ENCODE measurements at places on chromosomes 16 and 17.

GRCh38 chr17:39219647-39220154, 6.0 kb downstream of the STAC2 start:
- no peak for DNase-seq

GRCh38 chr16:85674828-85675227, 13.9 kb downstream of the GINS2 start:
- no peak for DNase-seq

GRCh38 chr17:77736199-77736585, 222.3 kb upstream of the TNRC6C start:
- no peak for DNase-seq

- peak; percentile 63 for DNase-seq
Observed at GRCh38 chr16:15704545-15704987, 54.5 kb downstream of the NDE1 start.

DNA sequence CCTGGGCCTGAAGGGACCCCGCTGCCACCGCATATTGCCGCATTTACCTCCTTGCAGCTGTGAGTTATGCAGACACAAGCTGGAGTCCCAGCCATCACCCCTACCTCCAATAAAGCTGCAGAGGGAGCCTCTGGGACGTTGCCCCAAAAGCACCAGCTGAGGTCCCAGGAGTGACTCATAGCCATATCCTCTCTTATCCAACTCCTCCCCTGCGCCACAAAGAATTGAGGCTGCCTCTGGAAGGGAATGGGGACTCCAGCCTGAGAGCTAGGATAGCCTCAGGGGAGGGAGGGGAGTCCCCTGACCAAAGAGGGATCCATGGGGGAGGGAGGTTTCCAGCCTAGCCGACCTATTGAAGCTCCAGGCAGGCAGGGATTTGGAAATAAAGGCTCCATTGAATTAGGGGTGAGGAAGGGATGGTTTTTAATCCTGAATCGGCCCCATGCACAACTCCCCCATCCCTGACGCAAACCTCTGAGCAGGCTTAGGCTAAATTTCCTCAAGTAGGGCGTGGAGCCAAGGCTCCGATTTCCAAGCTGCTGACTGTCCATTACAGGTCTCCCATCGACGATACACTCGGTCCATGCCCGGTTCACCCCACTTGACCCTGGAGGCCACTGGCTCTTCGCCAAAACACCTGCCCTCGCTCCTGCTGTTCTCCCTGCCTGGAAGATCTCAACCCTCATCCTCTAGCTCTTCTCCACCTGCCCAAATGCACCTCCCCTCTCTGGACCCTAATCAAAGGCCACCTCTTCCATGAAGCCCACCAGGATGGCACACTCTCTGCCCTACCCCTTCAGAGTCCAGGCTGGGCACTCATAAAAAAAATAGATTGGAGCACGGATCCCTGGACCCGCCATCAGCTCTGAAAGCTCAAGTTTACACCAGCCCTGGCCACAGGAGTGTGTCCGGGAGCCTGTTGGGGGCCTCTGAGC, 27.5 kb downstream of the PIMREG start:
- DNase-seq, result no peak

DNA sequence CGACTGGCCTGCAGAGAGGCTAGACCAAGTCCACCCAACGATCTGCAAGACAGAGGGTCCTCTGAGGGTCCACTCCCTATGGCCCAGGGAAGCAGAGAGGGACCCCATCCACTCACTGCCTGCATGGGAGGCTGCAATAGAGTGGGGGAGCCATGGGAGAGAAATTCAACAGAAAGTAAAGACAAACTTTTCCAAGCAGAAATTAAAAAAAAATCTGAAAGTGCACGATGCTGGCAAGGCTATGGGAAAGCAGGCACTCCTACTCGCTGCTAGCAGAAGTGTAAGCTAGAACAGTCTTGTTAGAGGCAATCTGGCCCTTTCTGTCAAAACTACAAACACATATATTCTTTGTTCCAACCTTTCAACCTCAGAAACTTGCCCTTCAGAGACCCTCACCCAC, 85.4 kb downstream of the GAS7 start:
- DNase-seq, result no peak

- DNase-seq, result no peak
Observed at GRCh38 chr17:61209106-61209439, 190.6 kb upstream of the TBX2 start.

DNA sequence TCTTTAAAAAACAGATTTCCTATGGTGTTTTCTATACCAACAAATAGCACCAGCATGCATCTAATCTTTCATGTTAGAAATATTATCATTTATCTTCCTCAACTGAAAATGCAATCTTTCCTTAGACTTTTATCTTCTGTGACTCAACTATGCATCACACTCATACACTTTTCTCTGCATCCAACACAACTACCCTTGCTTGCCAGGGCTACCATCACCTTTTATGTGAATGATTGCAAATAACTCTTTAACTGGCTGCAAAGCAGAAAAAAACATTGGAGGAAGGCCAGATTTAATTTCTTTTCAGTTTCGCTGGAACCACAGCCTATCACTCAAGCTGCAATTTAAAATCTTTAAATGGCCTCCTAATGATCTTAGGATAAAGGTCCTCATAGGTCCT, 212.9 kb downstream of the CDH8 start:
- no peak for DNase-seq

DNA sequence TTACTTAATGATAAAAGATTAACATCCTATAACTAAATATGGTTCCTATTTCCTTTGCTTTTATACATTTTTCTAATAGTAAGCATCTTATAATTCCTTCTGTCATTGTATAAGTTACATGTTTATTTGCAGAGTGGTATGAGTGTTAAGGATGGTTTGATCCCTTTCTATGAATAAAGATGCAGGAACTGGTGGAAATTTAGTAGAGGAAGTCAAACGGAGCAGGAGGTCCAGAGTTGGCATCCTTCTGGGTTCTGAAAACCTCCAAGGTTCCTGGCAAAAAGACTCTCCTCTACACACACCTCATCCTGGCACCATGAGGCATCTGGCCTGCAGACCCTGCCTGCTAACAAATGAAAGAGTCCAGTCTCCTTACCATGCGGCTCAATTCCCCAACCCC, 296.8 kb downstream of the SOX9 start:
- DNase-seq, result no peak

GRCh38 chr17:27471321-27472269, 15.3 kb downstream of the KSR1 start:
- peak; percentile 59 for DNase-seq

DNA sequence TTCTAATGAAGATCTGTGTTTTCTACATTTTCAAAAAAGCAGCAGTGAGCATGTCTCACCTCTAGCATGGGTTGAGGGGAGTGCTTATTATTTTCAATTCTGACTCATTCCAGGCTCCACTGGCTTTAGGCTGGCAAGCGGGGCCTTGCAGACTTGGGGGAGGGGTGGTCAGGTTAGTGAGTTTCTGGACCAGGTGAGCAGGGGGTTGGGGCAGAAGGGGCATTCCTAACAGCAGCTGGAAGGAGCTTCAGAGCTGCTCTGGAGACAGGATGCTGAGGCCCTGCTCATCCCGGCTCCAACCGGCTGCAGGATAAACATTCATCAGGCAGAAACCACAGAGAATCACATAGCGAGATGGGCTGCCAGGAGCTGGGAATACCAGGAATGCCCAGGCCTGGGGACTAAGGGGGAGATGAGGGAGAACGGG, 10.5 kb upstream of the KRT19 start:
- no peak for DNase-seq

- no peak for DNase-seq
Observed at GRCh38 chr17:44359458-44360143, 4.1 kb downstream of the FAM171A2 start.

- DNase-seq, result no peak
Observed at GRCh38 chr16:85134789-85135142, 22.5 kb upstream of the CIBAR2 start.

DNA sequence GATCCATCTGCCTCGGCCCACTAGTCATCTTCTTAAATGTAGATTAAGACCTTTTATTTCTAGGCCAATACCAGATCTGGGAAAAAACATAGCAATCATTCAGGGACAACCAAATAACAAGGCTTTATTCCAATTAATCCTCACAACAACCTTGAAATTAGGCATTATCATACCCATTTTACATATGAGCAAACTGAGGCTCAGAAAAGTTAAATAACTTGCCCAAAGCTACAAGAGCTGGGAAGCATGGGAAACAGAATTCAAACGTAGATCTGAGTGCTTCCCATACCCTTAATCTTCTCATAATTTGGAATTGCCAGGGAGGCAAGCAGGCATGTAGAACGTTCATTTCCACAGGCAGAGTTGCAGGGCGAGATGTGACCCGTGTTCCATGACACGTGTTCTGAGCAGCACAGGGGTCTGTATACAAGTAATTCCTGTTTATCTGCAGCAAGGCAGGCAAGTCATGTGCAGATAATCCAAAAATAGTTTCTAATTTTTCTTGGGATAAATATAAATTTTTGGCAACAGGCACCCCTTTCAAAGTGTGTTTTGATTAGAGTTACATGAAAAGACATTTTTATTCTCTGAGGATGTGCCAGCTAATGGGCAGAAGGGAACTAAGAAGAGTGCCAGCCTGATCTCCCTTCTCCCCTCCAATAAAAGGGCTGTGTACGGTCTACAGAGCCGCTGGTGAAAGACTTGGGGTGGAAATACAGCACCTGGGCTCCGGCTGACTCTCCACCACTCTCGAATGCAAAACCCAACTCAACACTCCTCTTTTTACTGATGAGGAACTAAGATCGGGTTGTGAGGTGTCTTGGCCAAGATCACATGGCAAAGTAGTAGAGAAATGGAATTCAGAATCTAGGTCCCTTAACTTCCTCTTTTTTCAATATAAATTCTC, 27.7 kb upstream of the MYOCD start:
- no peak for DNase-seq

DNA sequence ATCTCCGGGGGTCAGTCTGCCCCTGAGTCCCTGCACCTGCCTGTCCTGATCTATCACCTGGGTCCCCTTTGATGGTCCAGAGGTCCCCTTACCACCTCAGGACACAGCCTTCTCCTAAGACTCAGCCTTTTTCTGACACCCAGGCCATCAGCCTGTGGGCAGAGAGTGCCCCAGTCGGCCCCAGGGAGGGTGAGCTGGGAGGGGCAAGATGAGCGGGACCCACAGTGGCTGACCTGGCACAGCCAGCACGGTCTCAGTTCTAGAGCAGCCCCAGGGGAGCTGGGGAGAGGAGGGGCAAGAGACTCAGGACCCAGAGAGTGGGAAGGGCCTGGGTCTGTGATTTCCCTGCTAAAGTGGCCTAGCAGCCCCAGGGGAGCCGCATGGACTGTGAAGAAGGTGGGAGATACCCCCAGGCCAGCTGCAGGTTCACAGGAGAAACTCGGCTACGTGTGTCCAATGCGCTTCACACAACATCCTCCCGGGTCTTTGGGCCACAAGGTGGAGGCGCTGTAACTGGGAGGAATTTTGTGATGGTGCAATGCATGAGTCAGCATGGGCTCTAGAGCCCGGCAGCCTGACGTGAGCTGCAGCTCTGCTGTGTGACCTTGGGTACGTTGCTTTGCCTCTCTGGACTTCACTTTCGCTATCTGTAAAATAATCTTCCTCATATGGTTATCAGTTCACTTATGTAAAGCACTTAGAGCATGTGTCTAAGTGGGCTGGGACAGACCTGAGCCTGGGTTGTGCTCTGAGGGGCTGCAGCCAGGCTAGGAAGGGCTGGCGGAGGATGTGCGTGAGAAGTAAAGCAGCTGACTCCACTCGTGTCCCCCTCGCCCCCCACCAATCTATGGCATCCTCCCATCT, 67.2 kb upstream of the LHX1 start:
- DNase-seq, result no peak

DNA sequence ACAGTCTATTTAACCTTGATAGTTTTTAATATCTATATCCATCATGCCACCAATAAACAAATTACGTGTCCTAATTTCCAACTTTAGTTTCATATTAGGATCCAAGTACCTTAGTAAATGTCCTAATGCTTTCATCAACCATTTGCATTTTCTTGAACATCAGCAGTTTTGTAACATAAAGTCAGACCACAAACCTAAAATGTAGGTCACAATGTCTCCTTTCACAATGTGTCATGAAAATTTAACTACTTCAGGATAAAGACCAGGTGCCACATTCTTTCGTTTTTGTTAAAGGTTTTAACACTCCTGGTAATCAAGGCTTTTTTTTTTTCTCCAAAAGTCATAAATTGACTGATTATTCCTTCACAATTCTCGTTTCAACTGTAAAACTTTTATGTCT, 310.7 kb upstream of the PMFBP1 start:
- no peak for DNase-seq

GRCh38 chr17:33522623-33523022, 229.5 kb upstream of the ASIC2 start:
- DNase-seq, result no peak

GRCh38 chr16:21703589-21704174, 39.9 kb downstream of the OTOA start:
- DNase-seq, result no peak

- no peak for DNase-seq
Observed at GRCh38 chr16:11833951-11834695, 17.2 kb downstream of the RSL1D1 start.

GRCh38 chr17:61201211-61201610, 198.4 kb upstream of the TBX2 start:
- no peak for DNase-seq

GRCh38 chr17:62968445-62968923, 2.4 kb downstream of the TANC2 start:
- no peak for DNase-seq

DNA sequence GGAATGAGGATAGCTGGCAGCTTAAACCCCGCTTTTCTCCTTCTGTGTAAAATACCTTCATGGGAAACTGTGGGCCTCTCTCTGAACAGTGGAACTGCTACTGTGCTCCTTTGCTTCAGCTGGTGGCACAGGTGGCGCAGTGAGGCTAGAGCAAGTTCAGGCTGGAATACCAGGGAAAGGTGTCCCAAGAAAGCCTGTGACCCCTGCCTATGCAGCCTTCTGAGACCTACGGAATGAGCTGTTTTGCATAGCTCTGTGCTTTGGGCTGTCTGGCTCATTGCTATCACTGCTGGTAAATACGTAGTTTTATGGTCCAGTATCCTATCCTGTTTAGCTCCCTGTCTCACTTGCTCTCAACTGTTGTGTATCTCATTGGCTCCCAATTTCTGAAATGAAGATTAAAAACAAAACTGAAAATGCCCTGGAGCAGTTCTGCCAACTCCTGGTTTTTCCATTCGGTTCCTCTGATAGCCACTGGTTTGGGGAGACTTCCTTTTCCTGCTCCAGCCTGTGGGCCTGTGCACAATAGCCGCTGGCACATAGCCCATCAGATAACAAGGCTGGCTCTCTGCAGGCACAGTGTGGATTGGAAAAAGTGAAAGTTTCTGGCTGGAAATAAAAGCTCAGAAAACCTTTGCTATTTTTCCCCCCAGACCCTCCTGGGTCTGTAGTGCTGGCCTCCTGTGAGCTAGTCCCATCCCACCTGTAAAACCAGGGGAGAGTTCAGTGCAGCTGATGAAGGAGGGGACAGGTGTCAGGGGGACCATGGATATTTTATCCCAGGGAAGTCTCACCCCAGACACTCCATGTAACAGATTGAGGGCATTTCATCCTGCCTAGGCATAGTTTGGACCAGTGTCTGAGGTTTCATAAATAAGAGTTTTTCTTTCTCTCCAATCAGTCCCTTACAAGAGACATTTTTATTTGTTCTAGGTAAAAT, 24.0 kb downstream of the LIMD2 start:
- DNase-seq, result no peak
